ENCODE measurements at places on chromosomes 5 and 9.

DNA sequence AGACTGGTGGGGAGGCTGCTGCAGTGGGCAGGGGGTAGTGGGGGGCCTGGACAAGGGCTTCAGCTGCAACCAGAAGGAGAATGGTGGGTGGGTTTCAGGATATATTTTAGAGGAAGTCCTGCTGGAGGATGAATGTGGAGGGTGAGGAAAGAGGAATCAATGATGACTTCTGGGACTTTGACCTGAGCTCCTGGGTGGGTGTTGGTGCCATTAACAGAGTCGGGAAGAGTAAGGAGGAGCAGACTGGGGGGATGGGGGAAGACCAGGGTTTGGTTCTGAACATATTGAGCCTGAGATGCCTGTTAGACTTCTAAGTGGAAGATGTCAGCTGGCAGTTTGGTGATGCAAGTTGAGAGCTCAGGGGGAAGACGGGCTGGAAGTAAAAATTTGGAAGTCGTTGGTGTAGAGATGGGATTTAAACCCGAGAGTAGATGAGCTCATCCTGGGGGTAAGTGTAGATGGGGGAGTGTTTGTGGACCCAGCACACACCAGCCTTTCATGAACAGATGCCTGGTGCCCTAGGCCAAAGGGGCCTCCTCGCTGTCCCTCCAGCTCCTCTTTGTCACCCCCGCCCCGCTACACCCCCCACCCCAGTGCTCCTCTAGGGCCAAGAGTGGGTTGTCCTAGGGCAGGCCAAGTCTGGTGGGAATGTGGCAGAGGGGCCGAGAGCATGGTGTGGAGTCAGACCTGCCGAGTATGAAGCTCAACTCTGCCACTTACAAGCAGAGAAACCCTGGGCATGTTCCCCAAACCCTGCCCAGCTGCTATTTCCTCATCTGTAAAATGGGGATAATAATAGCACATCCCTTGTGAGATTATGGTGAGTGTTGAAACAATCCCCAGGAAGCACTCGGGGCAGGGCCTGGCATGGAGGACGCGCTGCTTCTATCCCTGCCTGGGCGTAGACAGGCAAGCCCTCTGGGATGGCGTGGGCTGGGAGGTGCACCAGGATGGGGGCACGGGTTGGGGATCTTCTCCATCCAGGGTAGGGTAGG is 4.0 kb downstream of the DNM1 start:
- DNase-seq = no peak

GRCh38 chr5:82421119-82421518 is 143.0 kb upstream of the RPS23 start:
- no peak for DNase-seq

DNA sequence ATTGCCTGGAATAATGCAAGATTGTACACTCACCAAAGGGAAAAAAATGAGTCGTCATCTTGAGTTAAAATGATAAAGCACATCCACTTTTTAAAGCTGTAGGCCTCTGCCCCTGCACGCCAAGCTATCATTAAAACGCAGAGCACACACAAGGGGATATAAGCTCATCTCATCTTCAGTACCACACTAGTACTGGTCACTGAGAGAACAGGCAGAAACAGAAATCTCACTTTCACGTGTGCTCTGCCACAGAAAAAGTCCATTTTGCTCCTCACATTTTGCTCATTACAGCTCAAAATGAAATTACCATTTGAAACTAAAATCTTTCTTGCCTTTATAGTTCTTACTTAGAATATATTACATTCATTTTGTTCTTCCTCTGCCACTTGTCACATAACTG is 99.2 kb upstream of the SLC30A5 start:
- no peak for DNase-seq

DNA sequence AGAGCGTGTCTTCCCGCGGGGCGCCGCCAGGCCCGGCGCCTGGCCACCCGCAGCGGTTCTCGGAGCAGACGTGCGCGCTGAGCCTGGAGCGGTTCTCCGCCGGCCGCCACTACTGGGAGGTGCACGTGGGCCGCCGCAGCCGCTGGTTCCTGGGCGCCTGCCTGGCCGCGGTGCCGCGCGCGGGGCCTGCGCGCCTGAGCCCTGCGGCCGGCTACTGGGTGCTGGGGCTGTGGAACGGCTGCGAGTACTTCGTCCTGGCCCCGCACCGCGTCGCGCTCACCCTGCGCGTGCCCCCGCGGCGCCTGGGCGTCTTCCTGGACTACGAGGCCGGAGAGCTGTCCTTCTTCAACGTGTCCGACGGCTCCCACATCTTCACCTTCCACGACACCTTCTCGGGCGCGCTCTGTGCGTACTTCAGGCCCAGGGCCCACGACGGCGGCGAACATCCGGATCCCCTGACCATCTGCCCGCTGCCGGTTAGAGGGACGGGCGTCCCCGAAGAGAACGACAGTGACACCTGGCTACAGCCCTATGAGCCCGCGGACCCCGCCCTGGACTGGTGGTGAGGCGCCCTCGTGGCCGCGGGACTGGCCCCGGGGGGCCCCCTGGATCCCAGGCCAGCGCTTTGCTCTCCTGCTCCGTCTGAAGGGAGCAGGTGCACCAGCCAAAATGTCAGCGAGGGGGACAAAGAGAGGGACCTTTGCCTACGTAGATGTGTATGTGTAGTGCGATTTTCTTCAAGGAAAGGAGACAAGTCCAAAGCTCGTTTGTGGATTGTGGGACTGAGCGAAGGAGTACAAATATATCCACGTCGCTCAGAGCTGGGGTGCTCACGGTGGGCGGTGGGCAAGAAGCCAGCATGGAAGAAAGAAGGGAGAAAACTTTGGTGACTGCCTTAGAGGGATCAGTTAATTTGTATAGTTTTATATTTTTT is 19.5 kb downstream of the BTNL9 start:
- DNase-seq = no peak

DNA sequence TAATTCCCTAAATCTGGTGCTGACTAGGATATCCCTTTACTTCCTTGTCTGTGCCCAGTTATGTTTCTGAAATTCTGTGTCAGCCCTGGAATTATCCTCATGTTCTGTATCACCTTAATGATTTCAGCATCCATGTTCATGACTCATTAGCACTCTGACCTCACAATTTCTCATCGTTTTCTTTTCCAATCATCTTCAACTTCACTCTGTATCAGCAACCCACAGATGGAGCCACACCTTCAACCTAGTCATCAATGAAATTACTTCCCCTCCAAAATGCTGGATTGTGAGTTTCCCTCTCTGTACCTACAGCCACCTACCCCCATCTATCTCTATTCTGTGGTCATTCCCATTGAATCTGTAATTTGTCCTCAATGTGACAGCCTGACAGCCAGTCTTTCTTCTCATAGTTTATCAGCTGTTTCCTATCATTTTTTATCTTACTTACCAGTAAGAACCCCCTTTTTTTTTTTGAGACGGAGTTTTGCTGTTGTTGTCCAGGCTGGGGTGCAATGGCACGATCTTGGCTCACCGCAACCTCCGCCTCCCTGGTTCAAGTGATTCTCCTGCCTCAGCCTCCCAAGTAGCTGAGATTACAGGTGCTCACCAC is 3.1 kb upstream of the IL6ST start:
- no peak for DNase-seq

DNA sequence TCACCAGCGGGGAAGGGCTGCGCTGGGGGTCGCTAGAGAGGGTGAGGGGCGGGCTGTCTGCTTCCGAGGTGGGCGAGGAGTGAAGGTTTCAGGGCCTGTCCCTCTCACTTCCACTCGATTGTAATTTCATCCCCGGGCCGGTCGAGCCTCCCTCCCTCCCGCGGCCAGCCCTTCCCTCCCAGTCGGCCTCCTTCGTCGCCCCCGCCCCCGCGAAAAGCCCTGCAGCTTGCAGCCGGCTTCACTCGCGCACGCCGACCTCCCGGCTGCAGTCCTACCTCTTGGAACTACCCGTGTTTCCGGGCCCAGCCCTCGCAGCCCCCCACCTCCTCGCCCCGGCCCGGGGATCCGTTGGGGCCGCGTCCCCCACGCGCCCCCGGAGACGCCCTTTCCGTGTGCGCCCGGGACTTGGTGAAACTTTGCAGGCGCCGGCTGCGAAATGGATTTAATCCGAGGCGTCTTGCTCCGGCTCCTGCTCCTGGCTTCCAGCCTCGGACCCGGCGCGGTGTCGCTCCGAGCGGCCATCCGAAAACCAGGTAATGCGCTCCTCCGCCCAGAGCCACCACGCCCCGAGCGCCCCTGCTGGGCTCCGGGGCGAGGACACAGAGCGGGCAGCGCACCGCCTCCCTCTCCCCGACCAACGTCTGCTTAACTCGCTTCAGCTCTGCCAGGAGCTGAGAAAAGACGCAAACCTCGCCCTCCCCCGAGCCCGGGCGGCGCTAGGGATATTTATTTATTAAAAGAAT is at the start of gene EGFLAM:
EGFLAM (plus strand) TSS at position 241 of the 743 bp plus-strand sequence; CDS start at position 437, 196 bp downstream.
- DNase-seq = no peak

DNA sequence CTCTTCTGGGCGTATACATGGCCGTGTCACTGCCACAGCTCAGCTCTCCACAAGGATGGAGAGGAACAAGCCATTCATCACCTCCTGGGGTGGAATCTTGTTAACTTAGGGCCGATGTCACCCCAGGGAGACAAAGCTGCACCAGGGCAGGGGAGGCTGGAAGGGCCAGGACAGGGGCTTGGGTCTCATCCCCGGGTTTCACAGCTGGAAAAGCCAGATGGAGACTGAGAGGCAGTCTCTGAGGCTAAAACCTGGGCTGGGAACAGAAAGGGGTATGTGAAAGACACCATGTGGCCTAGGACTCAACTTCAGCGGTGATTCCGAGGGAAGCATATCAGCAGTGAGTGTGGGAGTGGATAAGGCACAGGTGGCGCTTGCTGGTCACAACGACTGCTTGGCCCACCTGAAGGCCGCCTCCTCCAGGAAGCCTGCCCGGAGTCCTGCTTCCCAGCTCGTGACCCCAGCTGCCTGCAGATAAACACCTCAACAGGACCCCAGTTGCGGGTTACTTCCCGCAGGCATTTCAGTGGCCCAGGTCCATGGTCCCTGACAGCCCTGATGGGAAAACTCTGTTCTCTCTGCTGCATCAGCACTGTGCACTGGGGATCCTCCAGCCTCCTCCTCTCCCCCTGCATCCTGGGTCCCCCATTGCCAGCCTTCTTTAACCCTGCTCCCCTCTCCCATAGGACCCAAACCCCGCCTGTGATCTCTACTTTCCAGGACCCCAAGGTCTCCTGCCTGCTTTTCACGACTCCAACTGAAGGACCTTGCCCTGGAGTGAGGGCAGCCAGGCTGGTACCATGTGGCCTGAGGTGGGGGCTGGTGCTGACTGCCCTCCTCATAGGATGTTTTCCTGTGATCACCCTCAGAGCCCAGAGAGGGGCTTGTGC is 51.7 kb upstream of the FCN1 start:
- no peak for DNase-seq
